ENCODE measurements at places on chromosomes 2 and 18. TPM values are rescaled to one million over a fixed set of nuclear protein-coding genes. Genes with fewer than 3 reads are reported as not detected.

Gene FLACC1
- not detected for polyA plus RNA-seq

Gene NAT8
- polyA plus RNA-seq: not detected

DNA sequence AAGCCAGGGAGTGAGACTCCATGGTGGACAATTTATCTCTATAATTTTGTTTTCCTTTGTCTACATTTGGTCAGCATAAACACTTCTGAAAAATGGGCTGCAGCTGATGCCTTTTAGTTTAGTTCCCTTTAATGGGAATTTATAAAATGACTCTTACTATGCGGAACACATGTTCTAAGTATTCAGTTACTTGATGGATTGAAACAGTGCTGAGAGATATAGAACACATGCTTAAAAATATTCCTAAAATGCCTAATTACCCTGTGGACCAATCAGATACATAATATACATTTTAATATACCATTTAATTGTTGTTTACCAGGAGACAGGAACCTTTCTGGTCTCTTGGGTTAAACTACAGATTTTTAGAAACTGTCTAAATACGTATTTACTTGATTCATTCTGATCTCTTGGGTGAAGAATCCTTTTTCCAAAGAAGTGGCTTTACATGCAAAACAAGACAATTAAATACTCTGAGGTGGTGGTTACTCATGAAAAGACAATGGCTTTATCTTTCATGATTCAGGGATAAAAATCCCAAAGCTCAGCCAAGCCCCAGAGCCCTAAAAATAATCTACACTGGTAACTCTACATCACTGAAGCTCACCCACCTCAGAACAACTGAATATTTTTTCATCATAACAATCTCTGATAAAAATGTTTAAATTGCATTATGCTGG, 128.1 kb upstream of the SERTAD2 start:
- no peaks in the 10 kb centered on the region for H3K36me3 ChIP-seq
- DNase-seq: no peak
- no peak overlapping the region for H3K27ac ChIP-seq
- H3K4me3 ChIP-seq: no peak overlapping the region
- peaks cover 7% of the 10 kb centered on the region for H3K27me3 ChIP-seq

DNA sequence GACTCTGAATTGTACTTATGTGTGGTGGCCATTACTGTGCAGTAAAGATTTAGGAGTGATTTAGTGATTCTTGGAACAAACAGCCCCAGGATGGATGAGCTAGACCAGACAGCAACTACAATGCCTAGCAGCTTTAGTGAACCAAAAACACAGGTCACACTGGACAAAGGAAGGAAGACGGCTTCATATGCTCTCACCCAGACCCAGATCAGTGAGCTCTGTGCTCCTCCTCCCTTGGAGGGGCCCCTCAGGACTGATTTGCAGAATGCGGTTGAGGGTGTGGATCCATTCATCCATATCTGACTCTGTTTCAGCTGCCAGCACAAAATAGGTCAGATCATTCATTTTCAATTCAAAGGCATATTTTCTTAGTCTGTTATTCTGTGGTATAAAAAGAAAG, 159.7 kb upstream of the CCDC195 start:
- H3K4me1 ChIP-seq: peaks cover 11% of the 10 kb centered on the region
- H3K27ac ChIP-seq: peak overlapping the region; percentile 3
- DNase-seq: no peak
- peaks cover 52% of the 10 kb centered on the region for H3K36me3 ChIP-seq
- no peak overlapping the region for H3K4me3 ChIP-seq
- H3K27me3 ChIP-seq: peaks cover 6% of the 10 kb centered on the region

- peak overlapping the region; percentile 87 for H3K4me3 ChIP-seq
- peaks cover 10% of the 10 kb centered on the region for H3K36me3 ChIP-seq
- peaks cover 44% of the 10 kb centered on the region for H3K4me1 ChIP-seq
- peak overlapping the region; percentile 79 for H3K27ac ChIP-seq
Observed at GRCh38 chr2:120221616-120222015, 1.6 kb downstream of the TMEM185B start.

GRCh38 chr2:190974629-190975361, 39.2 kb downstream of the STAT1 start:
- no peak overlapping the region for H3K27ac ChIP-seq
- no peaks in the 10 kb centered on the region for H3K27me3 ChIP-seq
- no peak overlapping the region for H3K4me3 ChIP-seq
- no peak for DNase-seq
- peaks cover 41% of the 10 kb centered on the region for H3K36me3 ChIP-seq

DNA sequence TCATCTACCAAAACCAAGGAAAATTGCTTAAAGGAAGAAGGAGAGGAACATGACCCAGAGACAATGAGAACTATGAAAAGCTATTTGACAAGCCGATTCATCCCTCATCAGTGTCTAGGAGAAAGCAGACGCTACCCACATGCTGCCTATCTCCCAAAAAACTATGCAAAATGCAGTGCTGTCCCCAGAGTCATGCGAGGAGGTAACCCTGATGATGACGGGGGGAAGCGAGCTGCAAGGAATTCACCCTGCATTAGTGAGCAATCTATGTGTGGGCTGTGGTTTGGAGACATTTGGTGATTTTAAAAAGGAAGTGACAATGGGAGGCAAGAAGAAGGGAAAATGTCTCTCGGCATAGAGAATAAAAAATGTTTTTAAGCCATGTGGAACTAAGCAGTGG, 472.7 kb downstream of the CMPK2 start:
- no peaks in the 10 kb centered on the region for H3K4me1 ChIP-seq
- no peak overlapping the region for H3K27ac ChIP-seq
- no peak overlapping the region for H3K4me3 ChIP-seq
- DNase-seq: no peak

GRCh38 chr2:211447548-211447947, 891.1 kb downstream of the CPS1 start:
- H3K4me3 ChIP-seq: no peak overlapping the region
- H3K27ac ChIP-seq: no peak overlapping the region
- no peaks in the 10 kb centered on the region for H3K27me3 ChIP-seq

- no peaks in the 10 kb centered on the region for H3K4me1 ChIP-seq
- no peak for DNase-seq
- no peaks in the 10 kb centered on the region for H3K27me3 ChIP-seq
- H3K36me3 ChIP-seq: no peaks in the 10 kb centered on the region
Observed at GRCh38 chr2:199219551-199219950, 238.2 kb downstream of the SATB2 start.

Gene MCEE
- 13.7 TPM for polyA plus RNA-seq

Data from immature natural killer cell (primary cell).